ENCODE measurements at places on chromosomes 6 and 20.

DNA sequence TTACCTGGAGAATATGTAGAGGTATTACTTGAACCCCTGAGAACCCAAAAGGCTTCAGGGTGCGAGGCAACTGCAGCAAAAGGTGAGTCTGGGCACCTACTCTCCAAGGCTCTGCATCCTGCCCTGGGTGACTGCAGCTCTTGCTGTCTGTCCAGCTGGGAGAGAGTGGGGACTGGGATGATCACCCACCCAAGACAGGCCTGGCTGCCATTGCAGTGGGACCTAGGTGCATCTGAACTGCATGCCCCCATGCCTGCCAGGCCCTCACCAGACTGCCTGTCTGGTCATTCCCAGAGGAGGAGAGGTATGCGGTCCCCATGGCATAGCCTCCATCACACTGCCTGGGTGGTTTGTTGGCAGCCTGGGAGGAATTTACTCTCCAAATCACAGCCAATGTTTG lies 563.9 kb downstream of the TFAP2A start:
- DNase-seq, result no peak

GRCh38 chr6:146693342-146693741 lies 94.6 kb downstream of the ADGB start:
- no peak for DNase-seq

DNA sequence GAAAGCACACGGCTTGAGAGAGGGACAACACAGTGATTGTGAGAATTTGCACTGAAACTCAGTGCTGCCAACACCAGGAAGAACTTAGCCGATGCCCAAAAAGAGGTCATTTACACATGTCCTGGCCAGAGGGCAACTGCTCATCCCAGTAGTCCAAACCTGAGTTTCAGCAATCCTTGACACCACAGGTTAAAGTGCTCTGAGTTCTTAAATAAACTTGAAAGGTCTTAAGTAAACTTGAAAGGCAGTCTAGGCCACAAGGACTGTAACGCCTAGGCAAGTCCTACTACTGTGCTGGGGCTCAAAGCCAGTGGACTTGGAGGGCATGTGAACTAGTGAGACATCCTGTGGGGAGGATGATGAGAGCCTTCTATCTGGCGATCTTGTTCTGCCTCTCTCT lies 14.1 kb downstream of the SNX14 start:
- DNase-seq, result no peak

DNA sequence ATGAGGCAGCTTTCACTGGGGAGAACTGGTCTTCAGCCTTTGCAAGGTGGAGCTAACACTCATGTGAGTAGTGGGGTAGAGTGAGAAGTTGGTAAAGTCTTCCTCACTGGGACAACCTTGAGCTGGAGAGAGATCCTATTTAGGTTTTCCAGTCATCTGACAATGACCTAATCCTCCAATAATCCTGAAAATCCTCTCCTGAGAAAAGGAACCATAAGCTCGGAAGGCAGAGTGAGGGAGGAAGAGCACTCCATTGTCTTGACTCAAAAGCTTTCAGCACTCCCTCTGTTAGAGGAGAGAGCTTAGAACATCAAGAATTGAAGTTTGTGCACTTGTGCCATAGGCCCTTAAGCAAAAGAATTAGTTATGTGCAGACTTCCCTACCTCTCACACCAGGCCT lies 77.8 kb downstream of the TRAM2 start:
- DNase-seq, result no peak

DNA sequence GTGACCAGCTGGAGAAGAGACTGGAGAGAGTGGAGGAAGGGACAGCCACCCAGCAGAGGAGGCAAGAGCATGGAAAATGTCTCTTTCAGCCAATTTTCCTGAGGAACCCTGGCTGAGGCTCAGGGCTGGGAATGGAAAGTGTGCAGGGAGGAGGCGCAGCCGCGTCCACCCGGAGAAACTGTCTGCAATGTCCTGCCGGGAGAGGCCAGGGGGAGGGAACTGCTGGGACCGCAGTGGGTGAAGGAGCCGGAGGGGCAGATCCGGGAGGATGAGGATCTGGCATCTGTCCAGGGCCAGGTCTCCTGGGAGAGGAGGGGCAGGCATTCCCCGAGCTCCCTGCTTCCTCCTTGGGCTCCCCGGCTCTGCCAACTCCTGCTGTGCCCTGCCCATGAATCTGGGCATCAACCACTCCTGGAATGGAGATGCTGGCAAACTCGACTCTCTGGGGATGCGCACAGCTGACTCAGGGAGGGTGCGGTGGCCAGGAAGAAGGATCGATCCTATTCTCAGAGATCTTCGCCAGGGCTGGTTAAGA lies 17.4 kb upstream of the HM13 start:
- DNase-seq, result no peak

- DNase-seq, result peak; percentile 96
These were observed 17.1 kb upstream of the BPI start for GRCh38 chr20:38286586-38287531.

GRCh38 chr6:16921399-16922110 lies 160.3 kb upstream of the ATXN1 start:
- DNase-seq, result no peak

- DNase-seq, result peak; percentile 45
These were observed 13.2 kb upstream of the TFB1M start for GRCh38 chr6:155327326-155328073.

- DNase-seq, result peak; percentile 48
These were observed 10.3 kb upstream of the TULP1 start for GRCh38 chr6:35522660-35523658.

GRCh38 chr20:58566981-58567380 lies 51.8 kb upstream of the APCDD1L start:
- no peak for DNase-seq

DNA sequence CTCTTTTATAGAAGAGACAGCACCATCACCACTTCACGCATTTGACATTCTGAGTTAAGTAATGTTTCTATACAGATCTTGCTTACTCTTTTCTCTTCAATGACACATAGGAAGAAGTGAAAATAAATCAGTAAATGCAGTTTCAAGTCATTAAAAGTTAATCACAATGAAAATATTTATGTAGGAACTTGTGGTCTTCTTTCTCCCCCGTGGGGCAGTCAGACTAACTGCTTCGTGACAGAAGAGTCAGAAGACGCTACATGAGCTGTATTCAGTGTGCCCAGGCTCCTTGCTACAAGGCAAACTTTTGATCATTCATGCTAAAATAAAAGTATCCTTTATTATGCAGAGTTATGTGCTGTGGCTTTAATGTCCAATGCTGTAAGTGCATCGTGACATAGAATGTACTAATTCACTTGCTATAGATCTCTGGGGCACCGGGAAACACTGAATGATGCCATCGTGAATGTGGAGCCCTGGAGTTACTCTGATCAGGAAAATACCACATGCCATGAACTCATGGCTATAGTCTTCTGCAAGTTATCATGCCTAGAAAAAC lies 117.8 kb upstream of the TRAF3IP2 start:
- no peak for DNase-seq

DNA sequence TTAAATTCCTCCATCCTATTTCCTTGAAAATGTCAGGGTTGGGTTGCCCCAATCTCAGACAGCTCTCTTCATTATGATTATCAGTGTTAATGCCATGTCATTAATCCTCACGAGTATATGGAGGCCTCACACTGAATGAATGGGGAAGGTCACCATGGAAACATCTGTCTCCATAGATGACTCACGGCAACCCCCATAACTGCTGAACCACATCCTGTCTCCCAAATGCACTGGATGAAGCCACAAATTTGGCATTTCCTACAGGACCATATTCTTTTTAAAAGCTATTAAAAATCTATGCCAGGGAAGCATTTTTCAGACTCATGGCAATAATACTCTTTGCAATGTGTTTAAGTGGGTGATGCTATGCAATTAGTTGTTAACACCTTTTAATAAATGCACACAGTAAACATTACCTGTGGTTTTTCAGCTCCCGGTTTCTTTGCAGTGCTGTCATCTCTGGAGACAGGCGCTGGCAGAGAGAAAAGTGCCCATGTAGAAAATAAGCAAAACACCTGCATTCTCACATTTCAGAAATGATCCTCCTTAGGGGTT lies 80.1 kb upstream of the PTPRK start:
- DNase-seq, result peak; percentile 96

DNA sequence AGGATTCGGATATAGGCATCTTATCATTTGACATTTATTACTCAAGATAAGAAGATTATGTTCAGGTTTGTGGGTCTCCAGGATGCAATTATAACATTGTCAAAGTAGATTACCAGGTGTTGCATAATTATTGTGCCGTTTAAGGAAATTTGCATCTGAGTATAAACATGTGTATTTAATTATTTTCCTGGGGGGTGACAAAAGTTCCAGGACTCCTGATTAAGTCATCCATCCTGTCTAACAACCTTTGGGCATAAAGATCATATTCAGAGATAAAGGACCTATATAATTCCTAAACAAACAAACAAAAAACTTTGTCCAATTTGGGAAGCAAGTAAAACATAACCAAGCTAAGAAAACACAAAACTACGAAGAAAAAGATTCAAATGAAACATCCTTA lies 3.3 kb upstream of the PPP1R14C start:
- DNase-seq, result no peak

- no peak for DNase-seq
These were observed 16.4 kb downstream of the CHRNA4 start for GRCh38 chr20:63344616-63345327.

DNA sequence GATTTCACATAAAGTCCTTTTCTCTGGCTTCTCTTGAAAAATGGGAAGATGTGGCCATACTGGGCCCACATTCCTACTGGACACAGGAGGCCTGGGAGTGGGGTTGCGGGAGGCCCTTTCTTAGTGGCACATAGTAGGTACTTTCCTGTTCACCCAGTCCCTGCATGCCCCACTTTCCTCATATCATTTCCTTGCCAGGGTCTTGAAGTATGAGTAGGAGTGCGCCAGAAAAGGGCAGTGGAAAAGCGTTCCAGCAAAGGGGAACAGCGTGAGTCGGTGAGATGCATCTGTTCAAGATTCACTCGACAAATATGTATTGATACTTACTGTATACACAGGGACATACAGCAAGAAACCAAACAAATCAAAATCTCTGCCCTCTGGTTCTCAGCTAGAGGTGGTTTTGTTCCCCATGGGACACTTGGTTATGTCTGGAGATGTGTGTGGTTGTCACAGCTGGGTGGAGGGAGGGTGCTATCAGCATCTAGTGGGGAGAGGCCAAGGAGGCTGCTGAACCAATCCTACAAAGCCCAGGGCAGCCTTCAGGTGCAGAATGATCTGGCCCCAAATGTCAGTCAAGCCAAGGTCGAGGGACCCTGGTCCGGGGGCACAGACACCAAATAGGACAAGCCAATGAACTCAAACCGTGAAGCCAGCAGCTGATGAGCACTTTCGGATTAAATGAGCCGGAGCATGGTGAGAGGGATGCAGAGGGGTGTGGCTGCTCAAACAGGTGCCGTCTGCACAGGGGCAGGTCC lies 151.4 kb downstream of the CEBPB start:
- no peak for DNase-seq

GRCh38 chr6:35552285-35552917 lies 39.7 kb upstream of the TULP1 start:
- peak; percentile 45 for DNase-seq
